ENCODE measurements at places on chromosomes 12 and 14.

GRCh38 chr14:99747582-99748330 is 45.5 kb upstream of the EML1 start:
- no peak for DNase-seq

GRCh38 chr12:44647917-44648690 is 228.0 kb downstream of the NELL2 start:
- DNase-seq, result no peak

DNA sequence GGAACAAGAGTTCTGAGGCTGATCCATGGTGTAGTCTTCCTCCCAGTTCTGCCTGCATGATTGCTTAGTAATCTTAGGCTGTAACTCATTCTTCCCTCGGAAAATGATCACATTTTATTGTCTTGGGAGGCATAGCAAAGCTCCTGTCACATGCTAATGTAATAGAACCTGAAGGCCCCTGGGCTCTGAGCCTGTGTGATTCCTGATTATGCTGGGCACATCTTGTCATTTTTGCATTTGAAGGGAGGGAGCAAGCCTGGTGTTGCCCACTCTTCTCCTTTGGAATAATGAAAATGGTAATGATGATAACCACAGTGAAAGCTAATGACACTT is 215.4 kb downstream of the MSRB3 start:
- DNase-seq, result no peak

GRCh38 chr12:95789126-95790032 is 1.2 kb downstream of the NTN4 start:
- DNase-seq, result no peak

DNA sequence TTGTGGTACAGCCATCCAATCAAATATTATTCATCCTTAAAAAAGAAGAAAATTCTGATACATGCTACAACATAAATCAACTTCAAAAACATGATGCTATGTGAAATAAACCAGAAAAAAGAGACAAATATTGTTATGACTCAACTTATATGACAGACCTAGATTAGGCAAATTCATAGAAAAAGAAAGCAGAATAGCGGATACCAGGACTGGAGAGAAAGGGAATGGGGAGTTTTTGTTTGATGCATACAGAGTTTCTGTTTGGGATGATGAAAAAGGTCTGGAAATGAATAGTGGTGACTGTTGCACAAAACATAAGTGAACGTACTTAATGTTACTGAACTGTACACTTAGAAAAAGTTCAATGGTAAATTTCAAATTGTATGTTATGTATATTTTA is 82.3 kb downstream of the SPPL3 start:
- DNase-seq, result no peak

DNA sequence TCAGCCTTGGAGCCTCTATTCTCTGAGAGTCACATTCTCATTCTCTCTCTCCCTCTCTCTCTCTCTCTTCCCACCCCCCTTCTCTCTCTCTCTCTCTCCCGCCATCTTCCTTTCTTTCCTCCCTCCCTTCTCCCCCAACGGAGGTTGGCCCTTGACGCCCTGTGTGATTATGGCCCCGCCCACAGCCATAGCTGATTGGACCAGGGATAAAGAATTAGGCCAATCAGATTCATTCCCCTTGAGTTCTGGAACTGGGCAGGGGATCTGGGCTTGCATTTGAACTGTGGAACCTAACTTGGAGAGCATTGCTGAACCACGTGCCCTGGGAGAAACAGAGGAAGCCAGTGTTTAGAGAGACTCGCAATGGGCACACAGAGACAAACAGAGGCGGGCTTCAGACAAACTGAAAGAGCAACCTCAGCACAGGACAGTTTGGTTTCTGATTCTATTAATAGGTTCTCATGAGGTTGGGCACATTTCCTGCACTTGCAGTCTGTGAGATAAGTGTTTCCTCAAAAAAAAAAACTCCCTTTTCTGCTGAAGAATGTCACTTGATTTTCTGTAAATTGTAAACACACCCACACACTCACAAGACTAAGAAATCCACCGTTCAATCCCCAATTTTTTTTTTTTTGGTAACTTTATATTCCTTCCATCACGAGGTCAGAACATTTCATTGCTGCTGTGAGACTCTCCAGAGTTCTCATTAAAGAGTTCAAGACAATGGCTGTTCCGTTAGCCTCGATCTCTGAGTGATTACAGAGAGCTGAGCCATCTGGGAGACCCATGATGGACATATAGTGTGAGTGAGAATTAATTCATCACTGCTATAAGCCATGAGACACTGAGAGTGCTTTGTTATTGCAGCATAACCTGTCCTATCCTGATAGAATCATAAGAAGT is 3.5 kb upstream of the P2RX7 start:
- DNase-seq, result no peak

DNA sequence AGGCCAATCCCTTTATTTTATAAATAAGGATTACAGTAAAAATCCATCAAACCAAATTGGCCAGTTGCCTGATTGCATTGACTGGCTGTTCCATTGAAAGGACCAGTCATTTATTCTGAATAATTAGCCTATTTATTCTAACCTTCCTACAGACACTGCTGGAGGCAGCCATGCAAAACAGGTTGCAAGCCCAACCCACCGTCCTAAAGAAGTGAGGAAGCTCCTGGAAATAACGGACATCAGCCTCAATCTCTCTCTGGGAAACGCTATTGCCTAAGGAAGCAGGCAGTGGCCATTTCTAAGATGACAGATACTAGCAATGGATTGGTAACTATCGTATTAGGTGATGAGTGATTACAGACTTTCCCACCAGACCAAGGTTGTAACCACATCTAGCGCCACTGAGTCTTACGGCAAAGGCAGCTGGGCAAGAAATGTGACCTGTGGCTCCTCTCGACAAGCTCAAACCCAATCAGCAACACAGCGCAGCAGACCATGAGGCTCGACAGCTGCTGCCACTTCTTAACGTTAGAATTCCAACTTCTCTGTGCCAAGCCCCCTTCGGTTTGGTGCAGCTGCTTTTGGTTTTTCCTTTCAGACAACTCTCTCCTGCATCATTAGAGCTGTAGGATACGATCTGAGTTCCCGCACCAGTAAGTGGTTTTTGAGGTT is 134.2 kb downstream of the KCNK10 start:
- no peak for DNase-seq

DNA sequence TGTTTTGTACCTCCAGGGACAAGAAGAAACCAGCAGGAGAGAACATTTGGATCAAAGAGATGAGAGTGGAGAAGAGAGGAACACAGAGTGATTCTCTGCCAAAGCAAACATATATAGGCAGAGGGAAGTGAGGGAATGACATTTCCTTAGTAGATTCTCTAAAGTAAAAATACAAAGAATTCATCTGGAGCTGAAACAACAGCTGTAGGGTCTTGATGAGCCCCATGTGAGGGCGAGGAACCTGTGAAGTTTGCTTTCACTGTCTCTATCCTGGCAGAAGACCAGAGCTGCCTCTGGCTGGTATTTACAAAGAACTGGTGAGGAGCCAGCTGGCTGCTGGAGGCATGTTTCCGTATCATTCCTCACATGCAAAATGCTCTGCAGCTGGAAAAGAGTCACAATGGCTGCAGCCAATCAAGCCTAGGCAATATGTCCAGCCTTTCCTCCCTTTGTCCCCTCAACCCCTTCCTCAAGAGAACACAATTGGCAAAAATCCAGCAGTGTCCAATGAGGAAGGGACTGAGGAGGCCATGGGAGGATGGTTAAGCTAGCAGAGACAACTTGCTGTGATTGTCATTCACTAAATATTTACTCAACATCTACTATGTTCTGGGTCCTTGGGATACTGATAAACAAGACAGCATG is 122.5 kb downstream of the PHLDA1 start:
- DNase-seq, result peak; percentile 37

GRCh38 chr14:41222581-41222980 is 384.1 kb upstream of the LRFN5 start:
- no peak for DNase-seq

GRCh38 chr12:25324861-25325260 is 74.1 kb upstream of the KRAS start:
- DNase-seq, result no peak

GRCh38 chr12:45577844-45578399 is 151.6 kb upstream of the ARID2 start:
- no peak for DNase-seq

- DNase-seq, result no peak
Measured at GRCh38 chr14:61244009-61244408, 37.1 kb downstream of the TMEM30B start.

DNA sequence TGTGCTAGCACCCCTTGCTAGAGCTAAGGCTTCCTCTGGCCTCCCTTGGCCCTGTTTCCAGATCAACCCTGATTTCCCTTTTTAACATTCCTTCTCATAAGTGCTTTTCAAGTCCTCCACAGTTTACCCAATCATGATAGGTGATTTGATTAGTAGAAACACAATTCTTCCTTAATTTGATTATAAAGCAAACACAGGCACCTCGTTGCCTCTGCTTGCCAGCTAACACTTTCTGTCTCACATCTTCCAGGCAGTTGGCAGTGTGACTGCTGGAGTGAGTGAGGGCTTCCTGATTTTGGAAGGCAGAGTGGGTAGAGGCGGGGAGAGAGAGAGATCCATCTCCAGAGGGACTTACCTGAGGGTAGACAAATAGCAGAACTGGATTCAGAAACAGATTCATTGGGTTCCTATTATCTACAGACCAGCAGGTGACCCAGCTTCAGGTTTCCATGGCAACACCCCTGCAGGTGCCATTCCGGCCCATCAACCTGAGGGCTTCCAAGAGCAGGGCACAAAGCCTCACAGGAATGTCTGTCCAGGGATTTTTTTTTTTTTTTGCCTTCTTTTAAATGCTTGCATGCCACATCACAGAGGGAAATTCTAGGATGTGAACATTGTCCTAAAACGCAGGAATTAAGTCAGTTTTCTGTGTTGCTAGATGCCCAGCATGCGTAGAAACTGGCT is 77.7 kb downstream of the PLXNC1 start:
- DNase-seq, result no peak

DNA sequence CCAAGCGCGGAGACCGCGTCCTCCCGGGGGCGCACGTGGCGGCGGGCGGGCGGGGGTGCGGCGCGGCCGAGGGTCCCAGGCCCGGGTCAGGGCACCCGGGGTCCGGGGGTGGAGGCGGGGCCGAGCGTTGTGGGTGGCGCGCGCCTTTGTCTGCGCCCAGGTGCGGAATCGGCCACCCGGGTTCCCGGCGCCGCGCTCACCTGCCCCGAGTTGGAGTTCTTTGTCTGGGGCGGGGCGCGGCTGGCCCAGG is 50.1 kb downstream of the LRCOL1 start:
- peak; percentile 37 for DNase-seq

- DNase-seq, result no peak
Measured at GRCh38 chr12:66941150-66941549, 262.3 kb upstream of the GRIP1 start.

DNA sequence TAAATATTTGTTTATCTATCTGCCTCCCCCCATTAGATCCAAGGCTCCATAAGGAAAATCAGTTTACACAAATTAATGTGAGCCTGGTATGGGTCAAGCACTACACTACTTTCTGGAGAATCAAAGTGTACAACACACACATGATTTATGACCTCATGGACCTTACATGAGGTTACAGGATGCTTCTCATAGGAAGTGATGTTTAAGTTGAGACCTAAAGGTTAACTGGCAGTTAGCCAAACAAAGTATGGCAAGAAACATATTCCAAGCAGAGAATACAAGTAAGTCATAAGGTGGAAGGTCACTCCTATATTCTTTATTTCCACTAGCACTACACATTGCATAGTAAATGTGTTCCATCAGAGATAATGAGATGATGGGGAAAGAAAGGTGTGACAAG is 39.2 kb downstream of the OSBPL8 start:
- no peak for DNase-seq

- peak; percentile 64 for DNase-seq
Measured at GRCh38 chr14:64764641-64765520, 60.7 kb downstream of the PLEKHG3 start.

DNA sequence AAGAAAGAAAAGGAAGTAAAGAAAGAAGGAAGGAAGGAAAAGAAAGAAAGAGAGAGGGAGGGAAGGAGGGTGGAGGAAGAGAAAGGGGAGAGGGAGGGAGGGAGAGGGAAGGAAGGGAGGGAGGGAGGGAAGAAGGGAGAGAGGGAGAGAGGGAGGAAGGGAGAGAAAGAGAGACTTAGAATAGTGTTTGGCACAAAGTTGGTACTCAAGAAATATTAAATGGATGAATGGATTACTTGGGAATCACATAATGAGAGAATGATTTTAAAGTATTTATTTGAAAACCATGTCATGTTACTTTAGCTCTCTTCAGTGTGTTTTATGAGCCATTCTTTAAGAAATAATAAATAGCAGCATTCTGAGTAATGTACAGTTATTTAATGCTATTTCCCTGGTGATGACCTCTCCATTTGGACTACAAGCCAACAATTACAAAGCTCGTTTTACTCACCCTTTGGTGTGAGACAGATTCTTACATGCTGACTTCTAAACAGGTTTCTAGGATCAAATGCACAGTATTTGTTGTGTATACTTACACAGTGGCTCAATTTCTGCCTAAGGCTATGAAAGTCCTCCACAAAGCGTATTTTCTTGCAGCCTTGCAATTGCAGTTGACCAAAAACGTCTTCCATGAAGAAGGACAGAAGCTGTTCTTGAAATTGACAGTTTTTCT is 861 bp downstream of the IL26 start:
- DNase-seq, result no peak

DNA sequence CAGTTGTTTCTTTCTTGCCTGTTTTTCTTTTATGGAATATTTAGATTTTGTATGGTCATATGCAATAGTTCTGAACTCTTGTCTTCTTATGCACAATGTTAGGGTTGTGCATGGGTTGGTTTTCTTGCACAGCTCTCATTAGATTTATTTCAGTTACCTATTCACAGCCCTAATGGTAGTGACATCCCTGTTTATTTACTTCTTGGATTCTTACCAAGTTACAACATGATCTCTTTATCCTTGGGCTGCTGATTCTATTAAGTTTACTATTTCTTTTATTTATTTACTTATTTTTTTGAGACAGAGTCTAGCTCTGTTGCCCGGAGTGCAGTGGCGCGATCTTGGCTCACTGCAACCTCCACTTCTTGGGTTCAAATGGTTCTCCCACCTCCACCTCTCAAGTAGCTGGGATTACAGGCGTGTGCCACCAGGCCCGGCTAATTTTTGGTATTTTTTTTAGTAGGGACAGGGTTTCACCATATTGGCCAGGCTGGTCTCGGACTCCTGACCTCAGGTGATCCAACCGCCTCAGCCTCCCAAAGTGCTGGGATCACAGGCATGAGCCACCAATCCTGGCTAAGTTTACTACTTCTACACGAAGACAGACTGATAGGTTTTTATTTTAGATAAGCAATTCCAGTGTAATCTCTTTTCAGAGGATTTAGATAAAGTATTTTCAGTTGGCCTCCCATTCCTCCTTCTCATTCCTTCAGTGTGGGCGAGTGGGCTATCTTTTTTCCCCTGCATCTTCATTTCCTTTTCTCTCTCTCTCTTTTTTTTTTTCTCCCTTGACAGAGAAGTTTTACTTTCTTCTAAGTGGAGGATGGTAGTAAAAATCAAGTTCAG is 395.1 kb upstream of the RGS6 start:
- DNase-seq, result no peak

Data from LoVo (cell line).